ENCODE measurements at places on chromosomes 7 and 10.

DNA sequence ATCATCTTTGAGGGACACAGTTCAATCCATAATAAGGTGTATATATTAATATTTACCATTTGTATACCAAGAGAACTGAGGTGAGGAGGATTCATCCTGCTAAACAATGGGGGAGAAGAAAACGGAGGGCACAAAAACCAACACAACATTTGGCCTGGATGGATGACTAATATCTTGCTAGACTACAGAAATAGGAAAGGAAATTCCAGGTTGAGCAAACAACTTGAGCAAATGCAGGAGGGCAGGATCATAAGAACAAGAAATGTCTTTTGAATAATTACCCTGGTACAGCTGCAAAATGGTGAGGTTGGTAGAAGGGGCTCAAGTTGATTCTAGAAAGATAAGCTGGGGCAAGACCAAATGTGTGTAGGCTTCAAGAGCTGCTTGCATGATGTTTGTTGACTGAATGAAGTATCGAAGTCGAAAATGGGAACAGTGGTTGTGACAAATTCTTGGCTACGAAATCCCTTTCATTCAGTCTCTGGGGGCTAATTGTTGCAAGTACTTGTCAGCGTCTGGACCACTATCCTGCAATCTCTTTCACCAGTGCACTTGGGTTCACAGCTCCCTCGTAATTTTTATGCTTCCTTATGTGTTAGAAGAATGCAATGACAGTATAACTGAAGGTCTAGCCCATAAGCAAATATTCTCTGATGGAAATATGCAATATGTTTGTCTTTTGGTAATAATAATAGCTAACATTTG lies 176.2 kb downstream of the PTEN start:
- no peak for DNase-seq

DNA sequence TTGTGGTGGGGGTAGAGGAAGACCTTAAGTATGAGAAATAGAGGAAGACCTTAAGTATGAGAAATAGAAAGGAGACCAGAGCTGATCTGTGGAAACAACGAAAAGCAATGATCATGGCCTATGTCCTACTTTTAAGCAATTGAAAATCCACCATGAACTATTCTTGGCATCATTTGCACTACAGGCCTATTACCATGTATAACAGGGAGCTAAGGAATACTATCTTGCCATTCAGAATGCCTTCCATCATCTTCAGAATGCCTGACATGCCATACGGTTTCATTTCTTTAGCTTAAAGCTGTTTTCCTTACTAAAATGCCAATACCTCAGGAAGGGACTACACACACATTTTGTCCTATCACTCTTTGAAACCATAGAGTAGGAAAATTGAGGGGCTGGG lies 127.0 kb downstream of the CALCR start:
- DNase-seq = no peak

DNA sequence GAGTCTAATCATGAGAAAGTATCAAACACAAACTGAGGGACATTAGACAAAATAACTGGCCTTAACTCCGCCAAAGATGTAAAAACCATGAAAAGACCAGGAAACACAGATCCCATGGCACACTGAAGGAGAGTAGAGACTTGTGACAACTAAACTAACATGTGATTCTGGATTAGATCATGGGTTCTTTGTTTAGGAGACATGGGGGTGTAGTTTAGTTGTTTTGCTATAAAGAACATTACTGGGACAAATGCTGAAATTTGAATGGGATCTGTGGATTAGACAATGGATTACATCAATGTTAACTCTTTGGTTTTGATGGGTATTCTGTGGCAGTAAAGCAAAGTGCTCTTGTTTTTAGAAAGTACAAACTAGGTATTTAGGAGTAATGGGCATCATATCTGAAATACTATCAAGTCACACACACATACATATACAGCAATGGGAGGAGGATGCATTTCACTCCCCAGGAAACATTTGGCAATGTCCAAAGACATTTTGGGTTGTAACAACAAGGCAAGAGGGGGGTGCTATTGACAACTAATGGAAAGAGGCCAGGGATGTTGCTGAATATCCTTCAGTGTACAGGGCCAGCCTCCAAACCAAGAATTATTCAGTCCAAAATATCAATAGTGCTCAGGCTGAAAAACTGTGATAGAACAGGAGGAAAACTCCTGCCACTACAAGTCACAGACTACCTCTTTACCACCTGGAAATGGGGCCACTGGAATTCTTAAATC lies 32.4 kb downstream of the WAPL start:
- DNase-seq = no peak

GRCh38 chr10:27948186-27948585 lies 50.7 kb downstream of the ODAD2 start:
- DNase-seq = no peak

DNA sequence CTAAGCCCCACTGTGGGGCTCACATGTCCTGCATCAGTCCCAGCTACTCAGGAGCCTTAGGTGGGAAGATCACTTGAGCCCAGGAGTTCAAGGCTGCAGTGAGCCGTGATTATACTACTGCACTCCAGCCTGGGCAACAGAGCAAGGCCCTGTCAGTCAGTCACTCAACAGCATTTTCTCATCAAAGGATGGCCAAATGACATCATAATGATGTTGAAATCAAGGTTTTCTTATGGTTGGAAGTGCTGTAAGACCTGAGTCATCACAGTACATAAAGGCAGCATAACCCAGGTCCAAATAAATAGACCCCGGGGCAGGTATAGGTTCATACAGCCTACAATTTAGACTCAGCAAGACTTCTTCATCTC lies 341.1 kb downstream of the PARD3 start:
- DNase-seq = no peak

- no peak for DNase-seq
Observed at GRCh38 chr7:26667514-26668133, 196.8 kb downstream of the SKAP2 start.

All from cortex of kidney (tissue), 1 donor.